NCI-H187 (cell line): ENCODE measurements at places on chromosomes 7 and 10.

DNA sequence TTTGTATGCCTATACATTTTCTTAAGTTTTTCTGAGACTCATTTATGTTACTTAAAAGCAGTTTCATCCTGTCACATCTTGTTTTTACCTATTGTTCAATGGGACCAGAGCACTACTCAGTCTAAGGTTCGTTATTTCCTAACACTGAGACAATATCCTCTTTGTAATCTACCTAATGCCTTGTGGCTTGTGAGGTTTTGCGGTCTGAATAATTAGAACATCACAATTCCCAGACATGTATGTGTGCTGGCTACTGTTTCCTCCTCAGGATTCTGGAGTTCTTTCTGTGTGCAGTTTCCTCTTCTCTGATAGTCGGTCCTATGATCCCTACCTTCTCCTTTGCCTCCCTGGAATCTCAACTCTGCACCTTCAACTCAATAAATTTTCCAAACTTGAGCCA is 620.2 kb downstream of the ANKRD7 start:
- no peak for DNase-seq

GRCh38 chr10:78551184-78552005 is 517.4 kb upstream of the ZMIZ1 start:
- DNase-seq: no peak

DNA sequence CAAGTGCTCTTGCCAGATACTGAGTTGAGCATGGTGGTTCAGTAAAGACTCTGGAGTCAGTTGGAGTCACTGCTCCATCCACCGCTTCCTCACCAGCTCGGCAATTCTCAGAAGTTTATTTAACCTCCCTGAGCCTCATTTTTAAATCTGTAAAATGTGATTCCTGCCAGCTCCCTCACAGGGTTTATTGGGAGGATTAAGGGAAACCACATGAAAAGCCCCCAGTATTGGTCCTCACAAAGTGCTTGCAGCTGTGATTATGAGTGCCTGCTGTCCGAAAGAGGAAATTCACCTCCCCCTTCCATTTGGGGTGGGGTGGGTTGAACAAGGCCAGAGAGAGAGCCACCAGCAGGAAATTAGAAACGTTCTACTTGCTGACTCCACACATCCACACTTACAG is 99.0 kb downstream of the AOAH start:
- no peak for DNase-seq

DNA sequence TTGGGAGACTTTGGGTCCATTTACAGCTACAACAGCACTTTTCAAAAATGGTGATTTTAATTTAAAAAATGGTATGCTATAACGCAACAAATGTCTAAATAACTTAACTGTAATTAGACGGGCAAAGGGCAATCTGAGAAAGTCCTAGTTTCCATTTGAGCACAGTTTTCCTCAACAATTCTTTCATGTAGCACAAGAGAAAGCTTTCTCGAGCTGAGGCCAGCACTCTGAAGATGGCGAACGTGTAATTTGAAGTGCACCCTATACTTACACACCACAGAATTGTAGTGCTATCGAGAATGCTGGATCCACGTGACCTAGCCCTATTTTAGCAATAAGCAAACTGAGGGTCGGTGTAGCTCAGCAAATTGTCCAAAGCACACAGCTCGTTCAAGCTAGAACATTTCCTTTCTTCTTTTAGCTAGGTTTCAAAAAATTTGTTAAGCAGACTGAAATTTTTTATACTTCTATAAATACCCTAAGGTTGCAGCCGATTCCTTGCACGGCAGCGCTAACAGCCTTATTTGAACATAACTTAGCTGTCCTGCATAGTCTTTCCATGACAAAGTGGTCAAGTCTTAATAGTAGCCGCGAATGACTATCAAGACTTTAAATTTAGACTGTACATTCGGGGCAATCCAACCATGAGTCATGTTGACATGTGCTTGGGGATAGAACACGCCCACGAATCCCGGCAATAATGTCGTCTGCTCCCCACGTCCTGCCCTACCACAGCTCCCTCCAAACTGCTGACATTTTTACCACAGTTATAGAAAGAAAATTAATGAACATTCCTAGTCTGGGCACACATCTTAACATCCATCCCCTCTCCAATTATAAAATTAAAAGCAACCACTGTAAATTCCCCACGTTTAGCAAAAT is 10.0 kb downstream of the KLF6 start:
- no peak for DNase-seq
